HCT116 (cell line): ENCODE measurements at places on chromosomes 1 and 21.
A peak's percentile ranks its signal among the peaks of the same experiment; 100 is the strongest.

DNA sequence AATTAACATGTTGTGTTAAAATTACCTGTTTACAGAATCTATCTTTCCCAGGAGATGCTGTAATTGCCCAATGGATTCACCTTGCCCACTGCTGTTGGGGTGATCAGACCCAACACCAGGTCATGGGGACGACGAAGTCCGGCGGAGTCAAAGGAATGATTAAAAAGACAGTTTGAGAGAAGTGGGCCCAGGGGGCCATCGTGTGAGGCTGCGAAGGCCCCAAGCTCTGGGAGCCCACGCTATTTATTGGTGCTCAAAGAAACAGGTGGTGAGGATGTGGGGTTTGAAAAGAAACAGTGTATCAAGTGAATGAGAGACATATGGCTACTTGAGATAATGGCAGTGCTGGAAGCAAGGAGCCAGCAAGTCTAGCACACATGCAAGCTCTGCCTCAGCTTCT, 16.3 kb upstream of the L1TD1 start:
- no peak for DNase-seq

GRCh38 chr21:36806103-36806502, 107.2 kb downstream of the SIM2 start:
- no peak for DNase-seq

GRCh38 chr1:38101037-38101785, 54.6 kb upstream of the POU3F1 start:
- no peak for DNase-seq

DNA sequence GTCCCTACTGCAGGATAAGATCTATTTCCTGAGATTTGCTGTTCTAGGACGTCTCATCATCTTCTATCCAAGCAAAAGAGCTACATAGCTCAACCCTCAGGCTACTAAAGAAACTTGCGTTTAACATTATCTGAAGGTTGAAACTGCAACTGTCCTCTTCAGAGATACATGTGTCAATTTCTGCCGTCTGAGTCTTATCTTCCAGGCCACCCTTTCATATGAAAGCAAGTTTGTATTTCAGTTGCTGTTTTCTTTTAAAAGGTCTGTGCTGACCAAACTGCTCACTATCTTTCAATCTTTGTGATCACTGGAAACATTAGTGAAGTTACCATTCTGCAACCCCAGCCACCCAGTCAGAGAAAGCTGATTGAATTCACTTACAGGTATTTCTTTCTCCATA, 108.6 kb upstream of the RAB3GAP2 start:
- no peak for DNase-seq

DNA sequence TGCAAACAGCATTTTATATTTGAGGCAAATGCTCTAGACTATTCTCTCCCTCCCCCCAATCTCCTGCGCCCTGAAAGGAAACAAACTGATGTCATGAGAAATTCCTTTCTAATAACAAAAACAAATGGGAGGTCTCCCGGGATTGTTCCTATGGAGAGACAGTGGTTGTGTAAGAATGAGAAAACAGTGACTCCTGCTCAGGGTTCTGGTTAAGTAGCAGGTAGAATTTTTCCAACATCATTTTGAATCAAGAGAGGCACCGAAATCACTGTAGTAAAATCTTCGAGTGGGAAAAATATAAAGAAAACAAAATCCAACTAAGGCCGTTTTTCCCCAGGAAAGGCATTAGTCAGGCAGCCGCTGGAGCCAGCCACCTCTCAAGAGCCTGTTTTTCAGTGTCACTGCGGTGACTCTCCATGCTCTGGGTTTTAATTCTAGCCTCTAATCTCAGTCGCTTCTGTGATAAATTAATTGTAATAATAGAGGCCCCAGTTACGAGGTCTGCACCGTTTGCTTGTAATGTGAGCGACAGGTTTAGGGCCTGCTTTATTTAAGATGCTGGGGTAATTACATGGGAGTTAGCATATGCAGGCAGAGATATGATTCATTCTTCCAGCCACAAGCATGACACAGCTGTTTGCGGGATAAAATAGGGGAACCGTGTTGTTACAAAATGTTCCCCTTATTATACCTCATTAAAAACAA, 80.3 kb downstream of the RNF220 start:
- DNase-seq, result no peak

DNA sequence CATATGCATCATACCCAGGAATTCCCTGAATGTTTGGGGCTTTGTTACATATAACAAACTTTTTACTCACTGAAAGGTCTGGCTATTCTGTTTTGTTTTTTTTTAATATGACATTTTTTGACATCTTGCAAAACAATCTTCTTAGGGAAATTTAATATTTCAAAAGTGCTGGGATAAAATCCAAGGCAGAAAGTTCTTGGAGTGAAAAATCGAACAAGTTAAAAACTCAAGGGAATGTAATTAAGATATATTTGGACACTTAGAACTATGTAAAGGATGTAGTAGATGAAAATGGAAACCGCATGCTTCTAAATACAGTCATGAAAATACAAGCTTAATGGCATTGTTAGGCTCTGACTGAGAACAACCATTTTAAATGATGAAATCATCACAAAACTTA, 8.6 kb downstream of the CHODL start:
- no peak for DNase-seq

DNA sequence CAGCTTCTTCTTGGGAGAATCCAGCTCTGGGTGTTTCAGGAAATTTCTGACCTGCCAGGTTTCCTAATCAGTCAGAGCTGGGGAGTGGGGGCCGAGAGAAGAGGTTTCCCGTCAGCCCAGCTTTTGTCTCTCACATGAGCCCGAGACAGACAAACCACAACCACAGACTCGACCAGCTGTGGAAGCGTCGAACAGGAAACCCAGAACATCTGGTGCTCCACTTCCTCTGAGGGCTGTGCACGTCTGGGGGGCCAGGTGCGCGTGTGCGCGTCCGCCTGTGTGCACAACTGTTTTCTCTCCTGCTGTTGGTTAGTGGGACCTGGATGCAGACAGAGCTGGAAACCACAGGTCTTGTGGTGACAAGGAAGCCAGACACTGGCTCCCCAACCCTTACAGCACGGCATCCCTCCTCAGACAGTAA, 113.0 kb upstream of the SLC25A33 start:
- DNase-seq, result no peak

GRCh38 chr1:234111458-234112142, 207.1 kb downstream of the SLC35F3 start:
- no peak for DNase-seq

GRCh38 chr1:182575540-182576149, 13.4 kb downstream of the RNASEL start:
- no peak for DNase-seq

DNA sequence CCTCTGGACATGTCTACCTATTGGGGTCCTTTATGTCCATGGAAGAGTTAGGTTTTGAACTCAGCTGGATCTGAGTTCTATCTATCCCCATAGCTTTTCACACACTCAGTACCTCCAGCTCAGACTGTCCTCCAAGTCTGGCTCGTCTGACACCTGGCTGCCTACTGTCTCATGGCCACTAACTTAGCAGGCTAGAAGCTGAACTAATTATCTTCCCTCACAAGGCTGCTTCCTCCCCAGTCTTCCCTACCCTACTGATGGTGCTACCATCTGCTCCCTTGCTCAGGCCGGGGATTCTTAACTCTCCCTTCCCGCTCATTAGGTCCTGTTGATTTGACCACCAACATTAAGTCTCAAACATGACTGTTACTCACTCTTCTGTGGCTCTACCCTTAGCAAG, 13.4 kb downstream of the VANGL2 start:
- no peak for DNase-seq

- no peak for DNase-seq
Observed at GRCh38 chr1:231964961-231965360, 338.4 kb downstream of the DISC1 start.

GRCh38 chr1:30524840-30525617, 198.4 kb downstream of the MATN1 start:
- no peak for DNase-seq

GRCh38 chr1:155135415-155136028, at the start of gene SLC50A1:
SLC50A1 (plus strand) TSS chr1:155135852; CDS start chr1:155135912, 60 bp downstream.
- peak; percentile 82 for DNase-seq

GRCh38 chr1:86419277-86419903, 4.6 kb upstream of the CLCA2 start:
- no peak for DNase-seq

DNA sequence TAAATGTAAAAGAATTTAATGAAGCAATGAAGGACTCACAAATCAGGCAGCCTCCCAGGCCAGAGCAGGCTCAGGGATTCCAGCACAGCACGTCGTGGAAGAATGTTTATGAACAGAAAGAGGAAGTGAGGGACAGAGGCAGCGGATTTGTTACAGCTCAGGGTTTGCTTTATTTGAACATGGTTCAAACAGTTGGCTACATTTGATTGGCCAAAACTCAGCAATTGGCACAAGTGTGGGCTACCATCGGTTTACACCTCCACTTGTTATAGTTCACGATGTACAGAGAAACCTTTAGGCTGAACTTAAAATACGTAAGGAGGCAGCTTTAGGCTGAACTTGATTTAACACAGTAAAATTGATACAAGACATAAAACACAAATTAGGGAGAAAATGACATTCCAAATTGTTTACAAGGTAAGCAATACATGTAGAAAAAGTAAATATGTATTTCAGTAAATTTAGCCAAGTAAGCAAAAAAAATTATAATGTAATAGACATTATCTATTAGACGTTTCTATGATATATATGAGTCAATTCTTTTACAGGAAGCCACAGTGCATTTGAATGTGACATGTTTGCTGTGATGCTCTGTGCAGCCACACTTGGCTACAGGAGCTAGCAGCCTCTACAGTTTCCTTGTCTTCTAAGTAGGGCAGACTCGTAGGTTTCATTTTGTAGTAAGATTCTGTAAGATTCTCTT, 126.5 kb downstream of the ADSS2 start:
- DNase-seq, result no peak

DNA sequence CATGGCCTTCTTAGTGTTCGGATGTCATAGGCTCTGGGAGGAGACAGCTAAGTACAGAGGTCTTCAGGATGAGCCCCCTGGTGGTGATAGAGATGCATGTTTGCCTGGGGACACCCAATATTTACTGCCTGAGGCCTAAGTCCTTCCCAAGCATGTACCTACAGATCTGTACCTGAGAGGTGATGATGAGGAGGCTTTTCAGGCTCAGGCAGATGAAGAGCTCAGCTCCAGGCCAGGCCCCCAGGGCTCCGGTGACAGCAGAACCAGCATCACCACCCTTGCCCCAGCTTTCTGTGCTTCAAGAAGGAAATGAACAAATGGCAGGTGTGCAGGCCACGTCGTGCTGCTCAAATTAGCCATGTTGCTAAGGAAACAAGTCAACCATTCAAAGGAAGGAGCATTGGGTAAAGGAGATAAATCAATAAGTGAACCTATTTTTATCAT, 21.1 kb downstream of the CACNA1E start:
- peak; percentile 62 for DNase-seq

GRCh38 chr1:225987491-225988316, 11.4 kb downstream of the SDE2 start:
- DNase-seq, result peak; percentile 44

- DNase-seq, result peak; percentile 21
Observed at GRCh38 chr1:16013220-16013907, 4.5 kb downstream of the HSPB7 start.

GRCh38 chr1:54584575-54584974, 36.5 kb downstream of the ACOT11 start:
- no peak for DNase-seq

DNA sequence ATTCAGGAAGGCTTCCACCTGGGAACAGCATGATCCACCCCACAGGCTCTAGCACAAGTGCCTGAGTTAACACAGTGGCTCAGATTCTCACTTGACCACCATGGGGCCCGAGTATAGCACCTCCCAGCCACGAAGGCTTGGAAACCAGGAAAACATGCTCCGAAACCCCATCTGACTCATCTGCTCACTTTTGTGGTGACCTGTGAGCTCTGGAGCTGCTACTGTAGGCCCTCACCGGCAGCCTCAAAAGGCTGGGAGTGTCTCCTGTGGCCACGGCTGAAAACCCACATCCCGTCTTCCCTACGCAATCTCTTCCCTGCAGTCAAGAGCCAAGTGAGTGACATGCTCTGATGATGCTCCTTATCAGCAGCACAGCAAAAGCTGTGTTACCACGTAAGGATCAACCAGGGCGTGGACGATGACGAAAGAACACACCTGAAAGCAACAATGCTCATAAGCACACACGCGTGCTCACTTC, 81.4 kb downstream of the TGFBR3 start:
- peak; percentile 84 for DNase-seq

GRCh38 chr21:45934554-45934953, 47.0 kb upstream of the COL6A1 start:
- DNase-seq, result no peak

GRCh38 chr1:63710761-63711380, 62.9 kb upstream of the ROR1 start:
- no peak for DNase-seq

DNA sequence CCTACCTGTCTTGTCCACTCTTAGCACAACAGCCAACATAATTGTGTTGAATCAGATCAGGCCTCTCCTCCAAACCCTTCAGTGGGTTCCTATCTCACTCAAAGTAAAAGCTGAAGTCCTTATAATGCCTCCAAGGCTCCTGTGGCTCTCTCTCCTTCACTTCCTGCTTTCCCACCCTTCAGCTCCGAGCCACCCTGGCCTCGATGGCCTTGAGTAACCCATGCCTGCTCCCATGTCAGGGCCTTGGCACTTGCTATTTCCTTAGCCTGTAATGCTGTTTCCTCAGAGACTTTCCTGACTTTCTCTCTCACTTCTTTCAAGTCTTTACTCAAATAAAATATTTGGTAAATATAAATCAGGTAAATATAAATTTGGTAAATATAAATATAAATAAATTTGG, 8.1 kb upstream of the PLEKHM2 start:
- DNase-seq, result no peak

DNA sequence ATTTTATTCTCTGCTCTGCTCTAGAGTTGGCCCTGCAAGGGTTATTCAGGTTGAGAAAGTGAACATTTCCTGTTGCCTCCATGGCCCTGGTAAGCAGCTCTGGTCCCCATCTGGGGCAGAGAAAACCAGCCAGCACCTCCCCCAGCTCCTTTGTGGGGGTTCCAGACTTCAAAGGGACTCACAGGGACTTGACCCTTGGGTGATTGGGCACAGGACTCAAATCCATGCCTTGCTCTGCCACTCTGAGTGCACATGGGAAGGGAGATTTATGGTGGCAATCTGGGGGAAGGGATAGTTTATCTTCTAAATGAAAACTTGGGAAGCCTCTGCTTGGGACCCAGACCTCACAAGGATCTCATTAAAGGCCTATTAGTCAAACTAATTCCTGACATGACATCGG, 212.8 kb downstream of the FOXD2 start:
- no peak for DNase-seq

- DNase-seq, result peak; percentile 51
Observed at GRCh38 chr1:193183019-193183627, 3.3 kb downstream of the B3GALT2 start.

GRCh38 chr1:244874974-244875579, 10.7 kb upstream of the HNRNPU start:
- no peak for DNase-seq
